COR-L47 (cell line): ENCODE measurements at places on chromosomes 13 and 19.

DNA sequence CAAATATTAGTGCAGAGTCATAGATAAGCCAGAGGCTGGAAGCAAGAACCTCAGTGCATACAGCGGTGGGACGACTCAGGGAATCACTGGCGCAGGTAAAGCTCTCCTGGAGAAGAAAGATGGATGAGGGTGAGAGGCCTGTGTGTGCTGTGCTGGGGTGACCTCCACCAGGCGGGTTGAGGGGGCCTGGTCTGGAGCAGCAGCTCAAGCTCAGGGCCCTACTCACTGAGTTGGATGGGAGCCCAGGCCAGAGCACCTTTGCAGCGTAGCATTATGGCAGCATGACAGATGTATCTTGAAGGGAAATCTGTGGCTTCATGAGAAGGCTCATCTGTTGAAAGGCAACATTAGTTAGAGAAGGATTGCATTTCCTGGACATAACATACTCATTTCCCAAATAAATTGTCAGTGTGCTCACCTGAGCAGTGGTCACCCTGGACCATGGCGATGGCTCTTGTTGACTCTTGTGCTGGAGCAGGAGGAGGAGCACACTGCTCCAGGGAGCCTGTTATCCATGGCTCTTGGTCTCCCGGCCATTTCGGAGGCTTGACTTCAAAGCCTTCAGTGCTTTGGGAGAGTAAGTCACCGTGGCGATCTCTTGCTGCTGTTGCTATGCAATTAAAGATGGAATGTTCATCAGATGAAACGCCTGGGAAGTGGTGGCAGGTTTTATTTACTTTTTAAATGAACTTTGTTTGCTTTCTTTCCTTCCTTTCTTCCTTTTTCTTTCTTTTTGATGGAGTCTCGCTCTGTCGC lies 25.0 kb downstream of the HNRNPM start:
- DNase-seq: no peak

GRCh38 chr19:36032251-36033104 lies at the start of gene CLIP3:
Gene CLIP3 (minus strand): TSS chr19:36032873. CDS start chr19:36032357, 516 bp downstream.
- DNase-seq: peak; percentile 63

DNA sequence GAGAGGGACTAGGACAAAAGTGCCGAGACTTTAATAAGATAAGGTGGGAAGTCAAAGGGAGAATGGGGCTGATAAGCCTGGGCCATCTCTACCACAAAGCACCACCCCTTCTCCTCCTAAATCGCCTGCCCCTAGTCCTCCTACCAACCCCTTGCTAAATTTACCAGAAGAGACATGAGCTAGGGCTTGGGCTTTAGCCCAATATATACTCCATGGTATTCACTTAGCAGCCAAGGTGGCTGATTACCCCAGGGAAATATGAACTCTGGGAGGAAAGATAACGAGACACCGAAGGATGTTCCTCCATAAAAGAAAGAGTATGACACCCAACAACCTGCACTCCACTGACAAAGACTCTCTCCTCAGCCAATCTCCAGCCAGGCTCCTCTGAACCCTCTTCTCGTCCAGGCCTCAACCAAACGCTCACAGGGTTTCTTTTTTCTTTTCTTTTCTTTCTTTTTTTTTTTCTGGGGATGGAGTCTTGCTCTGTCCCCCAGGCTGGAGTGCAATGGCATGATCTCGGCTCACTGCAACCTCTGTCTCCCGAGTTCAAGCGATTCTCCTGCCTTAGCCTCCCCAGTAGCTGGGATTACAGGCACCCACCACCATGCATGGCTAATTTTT lies 610.2 kb downstream of the UQCRFS1 start:
- DNase-seq: no peak

DNA sequence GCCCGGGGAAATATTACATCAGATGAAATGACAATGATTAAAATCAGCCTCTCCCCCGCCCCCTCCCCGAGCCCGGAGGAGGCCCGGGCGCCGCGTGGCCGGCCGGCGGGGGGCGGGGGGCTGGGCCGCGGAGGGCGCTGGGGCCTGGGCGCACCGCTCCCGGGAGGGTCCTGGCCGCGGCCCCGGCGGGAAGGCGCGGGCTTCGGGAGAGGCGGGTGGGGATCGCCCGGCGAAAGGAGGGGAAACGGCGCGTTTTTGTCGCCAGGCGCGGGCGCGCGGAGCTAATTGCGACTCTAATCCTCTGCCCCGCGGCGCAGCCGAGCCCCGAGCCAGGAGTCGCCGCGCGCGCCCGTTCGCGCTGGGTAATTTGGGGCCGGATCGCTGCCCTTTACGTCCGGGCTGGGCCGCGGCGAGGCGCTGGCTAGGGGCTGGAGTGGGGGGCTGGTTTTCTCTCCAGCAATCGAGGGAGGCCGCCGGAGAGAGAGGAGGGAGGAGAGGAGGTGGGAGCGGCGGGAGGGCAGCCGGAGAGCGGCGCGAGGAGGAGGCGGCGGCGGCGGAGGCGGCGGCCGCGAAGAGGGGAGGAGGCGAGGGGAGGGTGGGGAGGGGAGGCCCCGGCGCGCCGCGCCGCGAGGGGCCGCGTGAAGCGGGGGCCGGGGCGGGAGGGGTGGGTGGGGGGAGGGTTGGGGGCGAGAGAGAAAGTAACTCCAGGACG lies at the start of gene KCTD15:
Gene KCTD15, plus strand, starts transcription at position 707 of the 712 bp plus-strand sequence. CDS start 3,585 bp downstream, outside the sequence.
- peak; percentile 63 for DNase-seq

DNA sequence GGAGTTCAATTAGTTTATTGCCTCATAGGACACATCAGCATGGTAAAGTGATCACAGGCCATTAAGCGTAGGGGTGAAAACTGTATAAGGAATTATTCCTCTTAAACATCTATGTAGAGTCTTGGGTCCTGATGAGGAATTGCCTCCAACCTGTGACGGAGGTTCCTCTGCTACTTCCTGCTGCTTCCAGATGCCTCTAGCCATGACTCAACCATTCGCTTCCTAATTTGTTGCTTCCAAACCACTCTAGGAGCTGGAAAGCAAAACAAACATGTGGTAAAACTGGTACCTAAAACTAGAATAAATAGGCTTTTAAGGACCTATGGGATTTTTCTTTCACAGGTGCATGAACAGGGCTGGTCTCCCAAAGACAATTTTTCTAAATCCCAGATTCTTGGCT lies 253.8 kb downstream of the KLF12 start:
- DNase-seq: no peak

DNA sequence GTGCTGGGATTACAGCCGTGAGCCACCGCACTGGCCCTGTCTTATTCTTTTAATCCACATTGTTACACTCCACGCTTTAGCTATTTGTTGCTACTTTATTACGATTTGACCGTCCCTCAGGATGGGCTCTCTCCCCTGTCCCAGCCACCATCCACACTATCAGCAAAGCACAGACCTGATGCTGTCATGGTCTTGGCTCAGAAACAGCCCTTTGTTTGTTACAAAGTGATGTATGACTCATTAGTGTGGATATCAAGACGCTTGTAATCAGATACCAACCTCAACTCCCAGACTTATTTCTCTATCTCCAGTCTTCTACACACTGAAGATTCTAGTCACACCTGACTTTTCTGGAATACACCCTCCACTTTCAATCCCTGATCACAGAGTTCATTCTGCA lies 84.6 kb upstream of the FREM2 start:
- DNase-seq: no peak
